ENCODE measurements at places on chromosomes 7 and 10. TPM values are rescaled to one million over a fixed set of nuclear protein-coding genes. Genes with fewer than 3 reads are reported as not detected.

DNA sequence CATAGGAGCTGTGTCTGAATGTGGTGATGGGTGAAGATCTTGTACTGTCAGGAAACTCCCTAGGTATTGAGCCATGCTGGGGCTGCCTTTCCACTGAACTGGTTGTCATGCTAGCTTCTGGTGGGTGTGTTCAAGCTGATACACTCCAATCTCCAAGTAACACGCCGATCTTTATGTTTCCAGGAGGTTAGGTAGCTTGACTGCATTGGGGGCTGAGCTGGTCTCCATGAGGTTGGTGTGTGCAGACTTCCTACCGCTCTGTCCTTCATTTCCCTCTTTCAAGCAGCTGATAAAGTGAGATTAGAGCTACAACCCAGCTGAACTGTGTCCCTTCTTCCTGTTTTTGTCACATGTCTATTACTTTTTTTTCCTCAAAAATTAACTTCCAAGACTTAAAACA lies 265.5 kb downstream of the ANKRD30A start:
- no peak for DNase-seq

SPDYE6 gene
- total RNA-seq: not detected

TFPI2 gene
- total RNA-seq: 0.79 TPM

DNA sequence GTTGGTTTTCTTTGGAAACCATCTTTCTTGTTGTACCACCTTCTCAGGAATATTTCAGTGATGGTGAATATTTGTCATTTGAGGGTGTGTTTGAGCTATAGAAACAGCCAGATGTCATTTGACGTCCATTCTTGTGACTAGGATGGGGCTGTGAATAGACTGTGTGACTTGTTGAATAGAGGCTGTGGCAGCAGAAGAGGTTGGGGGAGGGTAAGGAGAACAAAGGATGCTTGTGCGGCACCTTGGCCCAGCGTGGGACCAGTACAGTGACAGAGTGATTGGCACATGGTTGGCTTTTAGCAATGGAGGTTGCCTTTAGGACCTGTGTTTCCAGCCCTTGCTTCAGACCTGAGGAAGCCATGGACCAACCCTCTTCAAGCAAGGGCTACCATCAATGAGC lies 11.3 kb downstream of the DMBT1 start:
- DNase-seq: no peak

Measured in transverse colon (tissue), 4 donors.